ENCODE measurements at places on chromosomes 5 and 9. TPM values are rescaled to one million over a fixed set of nuclear protein-coding genes. Genes with fewer than 3 reads are reported as not detected.

- no peak overlapping the region for H3K27ac ChIP-seq
- no peak for DNase-seq
- no peaks in the 10 kb centered on the region for H3K4me1 ChIP-seq
Observed at GRCh38 chr9:36530224-36530623, 42.5 kb upstream of the MELK start.

GRCh38 chr9:71647094-71647591, 121.2 kb downstream of the CEMIP2 start:
- no peak overlapping the region for H3K27ac ChIP-seq
- H3K36me3 ChIP-seq: no peaks in the 10 kb centered on the region
- no peaks in the 10 kb centered on the region for H3K27me3 ChIP-seq
- DNase-seq: peak; percentile 79

DNA sequence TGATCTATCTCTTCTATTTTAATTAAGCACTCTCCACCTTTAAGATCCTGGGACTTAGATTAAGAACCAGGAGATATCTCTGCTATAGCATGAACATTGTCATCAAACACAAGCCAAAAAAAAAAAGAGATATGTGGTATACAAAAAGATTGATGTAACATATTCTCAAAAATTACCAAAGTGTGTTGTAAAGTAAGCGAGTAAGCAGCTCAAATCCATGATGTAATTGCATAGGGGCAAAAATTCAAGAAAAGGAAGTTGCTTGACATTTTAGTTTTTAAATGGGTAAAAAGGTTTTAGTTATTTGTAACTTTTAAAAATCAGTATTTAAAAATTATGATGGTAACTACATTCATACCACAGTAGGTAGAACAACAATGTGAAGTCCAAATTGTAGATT, 40.7 kb downstream of the CNTRL start:
- H3K27me3 ChIP-seq: no peaks in the 10 kb centered on the region
- H3K36me3 ChIP-seq: no peaks in the 10 kb centered on the region
- DNase-seq: no peak
- H3K27ac ChIP-seq: no peak overlapping the region

DNA sequence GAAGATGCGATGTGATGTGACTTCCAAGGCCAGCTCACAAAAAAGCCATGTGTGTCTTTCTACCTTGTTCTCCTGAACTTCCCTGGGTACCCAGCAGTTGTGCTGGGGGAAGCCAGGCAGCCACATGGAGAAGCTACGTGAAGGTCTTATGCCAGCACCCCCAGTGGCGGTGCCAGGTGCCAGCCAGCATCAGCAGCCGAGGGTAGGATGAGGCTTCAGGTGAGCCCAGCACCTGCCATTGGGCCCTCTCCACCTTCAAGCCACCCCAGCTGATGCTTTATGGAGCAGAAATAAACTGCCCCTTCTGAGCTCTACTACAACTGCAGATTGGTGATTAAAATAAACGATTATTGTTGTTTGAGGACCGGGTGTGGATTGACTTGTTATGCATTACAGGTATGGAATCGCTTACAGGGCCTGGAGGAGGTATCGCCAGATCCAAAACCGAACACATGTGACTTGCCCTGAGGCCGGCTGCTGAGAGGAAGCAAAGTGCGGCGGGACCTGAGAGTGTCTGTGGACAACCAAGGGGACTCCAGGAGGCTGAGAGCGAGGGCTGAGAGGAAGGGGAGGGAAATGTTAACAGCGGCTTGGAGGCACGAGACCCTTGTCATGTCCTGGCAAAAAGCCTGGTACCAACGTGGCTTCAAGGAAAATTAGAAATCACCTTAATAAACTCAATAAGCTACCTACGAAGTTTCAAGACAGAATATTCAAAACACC, 36.0 kb upstream of the OLFM1 start:
- DNase-seq: no peak
- no peak overlapping the region for H3K27ac ChIP-seq
- H3K4me3 ChIP-seq: no peak overlapping the region
- H3K4me1 ChIP-seq: no peaks in the 10 kb centered on the region
- 0 out of 2 replicates have a peak, but pooled peaks cover 8% of the 10 kb centered on the region for H3K27me3 ChIP-seq

- DNase-seq: peak; percentile 97
- peak overlapping the region; percentile 95 for H3K27ac ChIP-seq
- no peaks in the 10 kb centered on the region for H3K27me3 ChIP-seq
Observed at GRCh38 chr5:8907168-8907868, 638.6 kb downstream of the SEMA5A start.

- H3K36me3 ChIP-seq: no peaks in the 10 kb centered on the region
- DNase-seq: no peak
- no peak overlapping the region for H3K4me3 ChIP-seq
- peaks cover 30% of the 10 kb centered on the region for H3K4me1 ChIP-seq
Observed at GRCh38 chr5:42988568-42988967, 51.6 kb downstream of the ANXA2R start.

The DIPK1B gene
- total RNA-seq: 26.3 TPM

DNA sequence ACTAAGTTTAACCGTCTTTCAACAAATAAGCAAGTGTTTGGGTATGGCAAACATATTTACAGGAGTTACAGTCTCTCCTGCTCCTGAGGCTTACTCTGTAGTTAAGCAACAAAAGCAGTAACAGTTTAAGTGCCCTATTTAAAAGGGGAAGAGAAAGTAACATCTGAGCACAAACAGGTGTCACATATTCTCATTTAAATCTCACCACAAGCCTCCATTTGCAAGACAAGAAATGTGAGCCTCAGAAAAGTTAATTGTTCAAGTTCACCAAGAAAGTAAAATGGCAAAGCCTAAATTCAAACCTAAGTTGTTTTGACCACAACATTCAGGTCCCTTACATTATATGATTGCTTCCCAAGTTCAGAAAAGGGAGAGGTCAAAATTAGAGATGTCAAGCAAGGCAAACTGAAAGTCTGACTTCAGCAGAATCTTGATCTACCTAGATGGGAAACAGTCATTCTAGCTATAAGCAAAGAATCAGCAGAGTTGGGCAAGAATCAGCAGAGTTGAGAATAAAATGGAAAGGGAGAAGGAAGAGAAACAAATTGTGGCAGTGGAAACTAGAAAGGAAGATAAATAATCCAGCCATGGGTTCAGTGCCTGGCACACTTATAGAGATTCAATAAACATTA, 93.4 kb downstream of the STRBP start:
- H3K27ac ChIP-seq: no peak overlapping the region
- no peak for DNase-seq
- peaks cover 14% of the 10 kb centered on the region for H3K4me1 ChIP-seq
- no peaks in the 10 kb centered on the region for H3K36me3 ChIP-seq

DNA sequence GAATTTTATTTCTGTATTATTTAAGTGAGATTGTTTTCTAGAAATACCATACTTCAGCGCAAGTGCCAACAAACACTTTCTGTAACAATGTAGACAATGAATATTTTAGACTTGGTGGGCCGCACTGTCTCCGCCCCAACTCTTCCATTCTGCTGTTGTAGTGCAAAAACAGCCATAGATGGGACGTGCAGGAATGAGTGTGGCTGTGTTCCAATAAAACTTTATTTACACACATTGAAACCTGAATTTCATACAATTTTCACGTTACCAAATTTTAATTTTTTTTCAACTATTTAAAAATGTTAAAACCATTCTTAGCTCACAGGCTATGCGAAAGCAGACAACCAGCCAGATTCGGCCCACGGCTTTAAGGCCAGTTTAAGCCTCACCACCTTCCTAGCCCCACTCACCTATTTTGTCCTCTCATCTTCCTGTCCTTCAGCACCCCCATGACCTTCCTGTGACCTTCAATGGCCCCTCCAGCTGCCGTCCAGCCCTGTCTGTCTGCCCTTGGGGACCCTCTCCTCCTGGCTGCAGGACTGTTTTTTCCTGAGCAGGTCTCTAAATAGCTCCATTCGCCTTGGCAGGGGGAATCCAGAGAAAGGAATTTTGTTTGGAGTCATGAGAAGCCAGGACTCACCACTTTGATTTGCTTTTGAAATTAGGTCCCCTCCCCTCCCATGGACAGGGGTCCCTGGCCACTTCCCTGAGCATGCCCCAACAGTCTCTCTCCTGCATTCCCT, 11.2 kb upstream of the ANXA6 start:
- H3K27me3 ChIP-seq: no peaks in the 10 kb centered on the region
- H3K27ac ChIP-seq: no peak overlapping the region
- DNase-seq: no peak
- no peaks in the 10 kb centered on the region for H3K36me3 ChIP-seq
- no peaks in the 10 kb centered on the region for H3K4me1 ChIP-seq

DNA sequence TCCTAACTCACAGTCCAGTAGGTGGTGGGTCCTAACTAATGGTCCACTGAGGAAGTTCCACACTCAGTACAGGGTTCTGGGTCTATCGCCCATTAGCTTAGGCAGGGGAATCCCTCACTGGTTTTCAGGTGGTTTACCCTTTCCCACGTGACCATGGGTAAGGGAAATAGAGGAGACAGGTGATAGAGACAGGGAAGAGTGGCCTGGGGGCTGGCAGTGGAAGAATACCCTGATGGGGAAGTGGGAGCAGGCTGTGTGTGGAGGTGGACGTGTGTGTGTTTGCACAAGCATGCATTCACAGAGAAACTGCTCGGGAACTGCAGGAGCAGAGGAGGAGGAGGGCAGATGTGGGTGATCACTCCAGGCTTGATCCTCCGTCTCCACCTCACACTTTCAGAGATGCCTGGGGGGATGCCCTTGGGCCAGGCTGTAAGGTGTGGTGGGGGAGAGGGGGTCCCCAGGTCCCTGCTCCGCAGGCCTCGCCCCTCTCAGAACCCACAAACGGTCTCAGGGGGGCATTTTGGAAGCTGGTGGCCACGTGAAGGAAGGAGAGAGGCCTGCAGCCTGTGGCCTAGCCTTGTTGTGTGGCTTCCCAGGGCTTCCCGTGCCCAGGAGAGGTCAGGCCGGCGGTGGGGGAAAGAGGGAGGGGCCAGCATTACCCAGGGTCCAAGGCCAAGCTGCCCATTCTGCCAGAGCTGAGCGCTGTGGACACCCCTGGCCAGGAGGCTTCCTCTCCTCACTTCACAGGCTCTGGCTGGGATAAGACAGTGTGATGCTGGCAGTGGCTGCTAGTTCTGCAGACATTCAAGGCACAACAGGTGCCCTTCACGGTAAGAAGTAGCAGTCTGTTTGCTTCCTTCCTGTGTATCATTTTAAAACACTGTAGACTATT, 80.0 kb downstream of the OTULIN start:
- peaks cover 40% of the 10 kb centered on the region for H3K4me1 ChIP-seq
- H3K27me3 ChIP-seq: no peaks in the 10 kb centered on the region
- H3K36me3 ChIP-seq: no peaks in the 10 kb centered on the region
- H3K27ac ChIP-seq: peak overlapping the region; percentile 51
- DNase-seq: no peak

DNA sequence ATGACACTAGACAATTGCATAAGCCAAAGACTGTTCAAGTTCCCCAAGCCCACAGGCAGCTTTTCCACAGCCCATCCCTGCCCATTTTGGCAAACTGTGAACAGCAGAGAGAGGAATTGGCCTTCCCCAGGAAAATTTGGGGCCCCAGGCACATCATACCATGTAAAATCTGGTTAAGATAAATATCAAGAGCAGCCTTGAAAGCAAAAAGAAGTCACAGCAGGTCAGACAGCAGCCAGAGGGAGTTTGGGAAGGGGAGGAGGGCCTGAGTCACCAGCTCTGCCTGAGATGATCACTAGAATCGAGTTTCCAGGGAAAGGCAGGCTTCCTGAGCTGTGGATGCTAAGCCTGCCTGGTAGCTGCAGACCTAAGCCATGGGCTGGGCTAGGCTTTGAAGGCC, 179.2 kb downstream of the RFK start:
- DNase-seq: no peak
- no peak overlapping the region for H3K27ac ChIP-seq
- no peaks in the 10 kb centered on the region for H3K36me3 ChIP-seq

The ADAMTSL2 gene
- not detected for total RNA-seq

GRCh38 chr9:76598981-76599380, 140.0 kb downstream of the GCNT1 start:
- no peak overlapping the region for H3K4me3 ChIP-seq
- no peak overlapping the region for H3K27ac ChIP-seq

- DNase-seq: no peak
- no peak overlapping the region for H3K4me3 ChIP-seq
- peaks cover 15% of the 10 kb centered on the region for H3K4me1 ChIP-seq
- H3K36me3 ChIP-seq: no peaks in the 10 kb centered on the region
- no peaks in the 10 kb centered on the region for H3K27me3 ChIP-seq
- no peak overlapping the region for H3K27ac ChIP-seq
Observed at GRCh38 chr5:56054666-56055065, 59.9 kb upstream of the IL6ST start.

DNA sequence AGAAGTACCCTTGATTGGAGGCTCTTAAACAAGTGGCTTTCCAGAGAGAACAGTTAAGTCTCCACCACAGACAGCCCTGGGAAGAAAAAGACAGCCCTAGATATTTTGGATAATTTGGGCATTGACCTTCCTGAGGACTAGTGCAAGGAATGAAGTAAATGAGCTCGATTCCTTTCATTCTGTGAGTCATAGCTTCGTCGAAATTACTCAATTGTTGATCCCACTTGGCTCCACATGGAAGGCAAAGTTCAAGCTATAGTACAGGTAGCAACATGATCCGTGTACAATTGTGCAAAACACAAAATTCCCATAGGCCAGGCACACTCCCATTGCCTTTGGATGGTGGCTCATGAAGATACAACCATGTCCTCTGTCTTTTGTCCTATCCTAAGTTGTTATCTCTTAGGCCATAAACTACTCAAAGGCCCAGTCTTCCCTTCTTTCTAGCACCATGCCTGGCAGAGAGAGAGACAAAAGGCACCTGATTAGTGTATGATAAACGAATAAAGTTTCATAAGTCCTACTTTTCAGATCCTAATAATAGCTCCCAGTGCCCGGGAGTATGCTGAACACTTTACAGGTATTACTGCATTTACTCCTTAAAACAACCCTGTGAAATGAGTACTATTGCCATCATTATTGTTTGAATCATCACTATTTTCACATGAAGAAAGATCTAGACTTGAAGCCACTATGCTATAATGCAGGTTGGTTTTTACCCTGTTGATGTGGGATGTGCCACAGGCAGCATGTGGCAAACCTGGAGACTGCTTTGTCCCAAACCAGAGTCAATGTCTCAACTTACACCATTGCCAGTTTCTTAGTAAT, 116.7 kb upstream of the RANBP3L start:
- H3K4me3 ChIP-seq: 0 out of 2 replicates have a peak overlapping the region, but pooled peaks have one; percentile 33
- no peaks in the 10 kb centered on the region for H3K27me3 ChIP-seq
- DNase-seq: peak; percentile 86
- no peaks in the 10 kb centered on the region for H3K36me3 ChIP-seq
- peaks cover 43% of the 10 kb centered on the region for H3K4me1 ChIP-seq
- peak overlapping the region; percentile 82 for H3K27ac ChIP-seq

The SH2D3C gene
- total RNA-seq: 0.26 TPM

The F2RL2 gene
- not detected for total RNA-seq

- no peak overlapping the region for H3K4me3 ChIP-seq
- DNase-seq: peak; percentile 59
- H3K27me3 ChIP-seq: no peaks in the 10 kb centered on the region
- H3K27ac ChIP-seq: peak overlapping the region; percentile 44
- no peaks in the 10 kb centered on the region for H3K36me3 ChIP-seq
Observed at GRCh38 chr9:3337515-3338225, 188.1 kb downstream of the RFX3 start.

- no peaks in the 10 kb centered on the region for H3K36me3 ChIP-seq
Observed at GRCh38 chr5:156826150-156826549, 23.9 kb upstream of the PPP1R2B start.

The MPDZ gene
- 6.1 TPM for total RNA-seq

The APBA1 gene
- total RNA-seq: 0.07 TPM

The PCDHB9 gene
- 0.73 TPM for total RNA-seq

All from PC-3 (cell line).